Iris pigment epithelial cell (primary cell): ENCODE measurements at places on chromosomes 13 and 19.

- DNase-seq = peak; percentile 90
These were observed 1.2 kb downstream of the LONP1 start for GRCh38 chr19:5718579-5719273.

DNA sequence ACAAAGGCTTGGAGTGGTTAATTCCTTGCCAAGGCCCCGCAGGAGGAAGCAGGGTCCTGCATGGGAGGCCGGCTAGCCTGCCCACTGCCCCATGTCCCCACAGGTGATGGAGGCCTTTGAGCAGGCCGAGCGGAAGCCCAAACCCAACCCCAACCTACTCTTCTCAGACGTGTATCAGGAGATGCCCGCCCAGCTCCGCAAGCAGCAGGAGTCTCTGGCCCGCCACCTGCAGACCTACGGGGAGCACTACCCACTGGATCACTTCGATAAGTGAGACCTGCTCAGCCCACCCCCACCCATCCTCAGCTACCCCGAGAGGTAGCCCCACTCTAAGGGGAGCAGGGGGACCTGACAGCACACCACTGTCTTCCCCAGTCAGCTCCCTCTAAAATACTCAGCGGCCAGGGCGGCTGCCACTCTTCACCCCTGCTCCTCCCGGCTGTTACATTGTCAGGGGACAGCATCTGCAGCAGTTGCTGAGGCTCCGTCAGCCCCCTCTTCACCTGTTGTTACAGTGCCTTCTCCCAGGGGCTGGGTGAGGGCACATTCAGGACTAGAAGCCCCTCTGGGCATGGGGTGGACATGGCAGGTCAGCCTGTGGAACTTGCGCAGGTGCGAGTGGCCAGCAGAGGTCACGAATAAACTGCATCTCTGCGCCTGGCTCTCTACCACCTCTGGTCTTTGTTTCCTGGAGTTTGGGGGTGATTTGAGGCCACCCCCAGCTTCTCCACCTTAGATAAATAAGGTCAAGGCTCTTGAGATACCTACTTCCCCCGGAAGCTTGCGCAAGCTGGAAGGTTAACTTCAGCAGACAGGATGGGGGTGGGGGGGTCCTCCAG is 2.6 kb downstream of the B3GNT8 start:
- DNase-seq = no peak

DNA sequence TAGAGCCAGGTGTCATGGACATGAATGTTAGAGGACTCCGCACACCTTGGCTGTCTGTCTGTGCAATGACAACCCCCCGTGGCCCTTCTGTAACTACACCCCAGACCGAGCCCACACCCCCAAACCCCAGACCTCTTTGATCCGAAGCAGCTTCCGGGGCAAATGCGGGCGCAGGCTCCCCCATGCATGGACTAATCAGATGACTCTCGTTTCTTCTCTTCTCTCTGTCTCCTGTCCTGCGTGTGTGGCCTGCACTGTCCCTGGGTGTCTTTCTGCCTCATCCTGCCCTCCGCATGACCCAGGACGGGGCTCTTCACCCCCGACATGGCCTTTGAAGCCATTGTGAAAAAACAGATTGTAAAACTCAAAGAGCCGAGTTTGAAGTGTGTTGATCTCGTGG is 38.9 kb downstream of the TMED1 start:
- no peak for DNase-seq

GRCh38 chr13:52838433-52839107 is 9.9 kb downstream of the PCDH8 start:
- no peak for DNase-seq

DNA sequence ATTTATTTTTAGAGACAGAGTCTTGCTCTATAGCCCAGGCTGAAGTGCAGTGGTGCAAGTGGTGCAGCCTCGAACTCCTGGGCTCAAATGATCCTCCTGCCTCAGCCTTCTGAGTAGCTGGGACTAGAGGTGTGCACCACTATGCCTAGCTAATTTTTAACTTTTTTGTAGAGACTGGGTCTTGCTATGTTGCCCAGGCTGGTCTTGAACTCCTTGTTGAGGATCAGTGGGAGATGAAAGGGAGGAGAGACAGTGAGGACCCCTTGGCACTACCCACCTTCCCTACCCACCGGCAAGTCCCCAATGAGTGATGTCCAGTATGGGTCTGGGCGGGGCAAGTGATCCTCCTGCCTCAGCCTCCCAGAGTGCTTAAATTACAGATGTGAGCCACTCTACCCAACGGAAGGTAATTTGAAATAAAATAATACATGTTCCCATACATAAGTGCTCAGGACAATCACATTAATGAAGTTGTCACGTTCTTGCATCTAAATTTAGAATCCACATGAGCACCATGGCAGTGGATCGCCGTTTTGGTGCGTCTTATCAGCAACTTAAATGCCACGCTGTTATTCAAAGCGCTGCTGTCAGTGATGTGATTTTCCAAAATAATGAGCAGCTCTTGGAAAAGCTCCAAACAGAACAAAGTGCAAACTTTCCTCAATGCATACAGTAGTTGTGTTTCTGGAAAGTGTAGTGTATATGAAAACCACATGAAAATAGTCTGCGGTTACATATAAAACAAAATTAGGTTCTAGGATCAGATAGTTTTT is 5.9 kb upstream of the ARL11 start:
- no peak for DNase-seq

GRCh38 chr13:42498521-42498920 is 75.4 kb upstream of the TNFSF11 start:
- no peak for DNase-seq

GRCh38 chr13:20197361-20197834 is 4.7 kb upstream of the GJB2 start:
- peak; percentile 43 for DNase-seq

DNA sequence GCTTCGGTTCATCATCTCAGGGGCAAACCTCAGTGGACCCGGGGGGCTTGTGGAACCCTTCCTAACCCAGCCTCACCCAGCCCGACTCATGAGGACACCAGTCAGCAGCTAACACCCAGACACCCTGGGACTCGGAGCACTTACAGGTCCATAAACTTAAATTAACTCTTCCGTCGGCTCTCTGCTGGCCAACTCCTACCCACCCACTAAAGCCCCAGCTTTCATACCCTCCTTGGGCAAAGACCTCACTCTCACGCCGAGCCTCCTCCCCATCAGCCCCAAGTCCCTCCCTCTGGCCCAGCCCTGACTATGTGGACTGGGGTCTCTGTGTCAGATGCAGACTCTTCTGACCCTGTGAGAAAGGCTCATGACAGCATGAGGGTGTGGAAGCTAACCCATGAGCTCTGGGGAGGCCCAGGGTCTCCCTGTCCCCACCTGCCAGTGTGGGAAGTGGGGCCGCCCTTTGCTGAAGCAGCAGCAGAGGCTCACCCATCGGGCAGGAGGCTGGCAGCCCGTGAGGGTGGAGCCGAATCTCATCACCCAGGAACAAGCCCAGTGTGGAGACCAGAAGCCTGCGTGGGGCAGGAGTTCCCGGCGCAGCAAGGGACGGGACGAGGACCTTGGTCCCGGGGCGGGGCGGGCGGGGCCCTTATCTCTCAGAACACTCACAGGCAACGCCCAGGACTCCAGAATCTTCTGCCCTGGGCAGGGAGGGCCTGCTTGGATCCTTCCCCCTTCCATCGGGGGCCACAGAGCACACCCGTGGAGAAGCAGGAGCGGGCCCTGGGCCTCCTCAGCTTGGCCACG is 19.8 kb downstream of the TCF3 start:
- DNase-seq = no peak

GRCh38 chr19:32176591-32176990 is 168.8 kb upstream of the ZNF507 start:
- no peak for DNase-seq

- DNase-seq = no peak
These were observed 111.1 kb downstream of the COG6 start for GRCh38 chr13:39766464-39767158.

GRCh38 chr19:46823049-46823448 is 27.6 kb downstream of the AP2S1 start:
- no peak for DNase-seq

DNA sequence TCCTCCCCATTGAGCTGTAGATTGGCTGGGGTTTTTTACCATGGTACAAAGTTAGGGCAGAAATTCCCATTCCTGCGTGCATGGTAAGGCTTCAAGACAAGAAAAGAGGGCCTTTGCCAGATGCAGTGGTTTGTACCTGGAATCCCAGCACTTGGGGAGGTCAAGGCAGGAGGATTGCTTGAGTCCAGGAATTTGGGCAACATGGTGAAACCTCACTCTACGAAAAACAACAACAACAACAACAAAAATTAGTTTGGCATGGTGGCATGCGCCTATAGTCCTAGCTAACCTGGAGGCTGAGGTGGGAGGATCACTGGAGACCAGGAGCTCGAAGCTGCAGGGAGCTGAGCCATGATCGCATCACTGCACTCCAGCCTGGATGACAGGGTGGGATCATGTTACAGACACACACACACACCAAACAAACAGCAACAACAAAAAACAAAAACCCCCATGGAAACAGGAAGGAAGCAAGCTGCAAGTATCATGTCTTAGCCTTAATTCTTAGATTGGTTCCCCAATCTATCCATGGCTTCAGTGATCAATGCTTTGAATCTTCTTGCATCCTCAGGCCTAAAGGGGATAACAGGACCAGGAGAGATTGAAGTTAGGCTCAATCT is 5.5 kb upstream of the WTIP start:
- DNase-seq = no peak

GRCh38 chr13:29472332-29472961 is 123.0 kb downstream of the SLC7A1 start:
- peak; percentile 62 for DNase-seq

GRCh38 chr19:15922021-15922420 is 12.3 kb downstream of the CYP4F11 start:
- DNase-seq = no peak

DNA sequence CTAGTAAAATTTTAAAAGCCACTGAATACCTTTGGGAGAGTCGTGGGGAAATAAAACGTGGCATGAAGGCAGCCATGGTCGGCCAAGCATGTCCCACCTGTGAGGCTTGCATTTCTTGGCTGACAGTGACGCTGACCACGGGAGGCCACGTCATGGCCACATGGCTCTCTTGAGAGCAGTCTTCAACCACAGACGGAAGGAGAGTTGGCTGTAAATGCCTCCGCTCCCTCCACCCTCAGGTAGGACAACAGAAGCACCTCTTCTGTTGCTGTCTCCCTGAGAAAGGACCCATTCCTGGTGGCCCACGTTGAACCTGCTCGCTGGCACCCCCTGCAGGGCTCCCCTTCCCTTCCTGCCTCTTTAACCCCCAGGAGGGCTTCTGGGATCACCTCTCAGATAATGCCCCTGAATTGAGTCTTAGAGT is 10.6 kb upstream of the LRRC25 start:
- no peak for DNase-seq

DNA sequence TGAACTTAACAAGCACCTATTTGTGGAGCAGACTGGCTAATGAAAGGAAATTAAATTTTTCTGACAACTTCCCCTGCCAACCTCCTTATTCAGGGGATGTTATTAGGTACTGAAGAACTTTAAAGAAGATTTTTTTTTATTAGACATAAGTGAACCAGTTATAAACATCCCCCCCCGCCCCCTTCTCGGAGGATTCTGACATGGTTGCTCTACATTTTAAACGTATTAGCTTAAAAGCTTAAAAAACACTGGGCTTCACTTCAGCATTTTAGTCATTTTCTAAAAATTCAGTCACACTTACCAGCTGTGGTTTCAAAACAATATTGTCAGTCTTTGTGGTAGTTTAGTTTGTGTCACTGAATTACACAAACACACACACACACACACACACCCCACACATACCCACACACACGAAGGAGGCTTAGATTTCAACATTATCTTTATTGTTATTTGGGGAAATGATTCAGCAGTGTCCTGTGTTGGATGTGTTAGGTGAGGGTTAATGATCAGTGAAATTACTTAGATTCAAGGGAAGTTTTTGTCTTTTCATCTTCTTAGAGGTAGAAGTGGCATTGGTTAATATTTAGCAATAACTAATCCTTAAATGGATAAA is 145.7 kb downstream of the PCCA start:
- DNase-seq = peak; percentile 45

GRCh38 chr13:112722433-112723263 is 32.8 kb downstream of the ATP11A start:
- DNase-seq = peak; percentile 88

GRCh38 chr13:51093574-51093973 is 17.5 kb downstream of the C13orf42 start:
- DNase-seq = no peak

DNA sequence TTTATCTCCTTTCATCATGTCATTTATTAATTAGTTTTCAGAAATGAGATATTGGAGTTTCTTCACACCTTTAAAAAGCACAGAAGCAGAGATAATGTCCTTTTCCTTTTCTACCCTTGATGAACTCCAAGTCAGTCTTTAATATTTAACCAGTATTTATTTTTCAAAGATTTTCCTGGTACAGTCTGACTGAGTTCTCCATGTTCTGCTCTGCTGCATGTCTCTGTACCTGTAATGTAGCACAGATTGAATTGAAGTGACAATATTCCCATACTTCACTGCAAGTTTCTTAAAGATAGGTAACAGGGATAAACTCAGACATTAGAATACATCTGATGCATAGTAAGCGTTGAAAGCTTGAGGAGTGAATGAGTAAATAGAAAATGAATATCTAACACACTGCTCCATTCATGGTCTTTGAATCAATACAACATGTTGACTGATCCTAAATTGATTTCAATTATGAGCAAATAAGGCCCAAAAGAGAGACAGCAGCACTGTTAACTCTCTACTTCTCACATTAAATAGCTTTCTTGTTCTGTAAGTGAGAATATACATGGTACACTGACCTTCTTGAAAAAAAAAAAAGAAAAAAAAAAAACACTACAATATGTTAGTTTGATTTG is 1323.6 kb upstream of the PRR20A start:
- DNase-seq = no peak

DNA sequence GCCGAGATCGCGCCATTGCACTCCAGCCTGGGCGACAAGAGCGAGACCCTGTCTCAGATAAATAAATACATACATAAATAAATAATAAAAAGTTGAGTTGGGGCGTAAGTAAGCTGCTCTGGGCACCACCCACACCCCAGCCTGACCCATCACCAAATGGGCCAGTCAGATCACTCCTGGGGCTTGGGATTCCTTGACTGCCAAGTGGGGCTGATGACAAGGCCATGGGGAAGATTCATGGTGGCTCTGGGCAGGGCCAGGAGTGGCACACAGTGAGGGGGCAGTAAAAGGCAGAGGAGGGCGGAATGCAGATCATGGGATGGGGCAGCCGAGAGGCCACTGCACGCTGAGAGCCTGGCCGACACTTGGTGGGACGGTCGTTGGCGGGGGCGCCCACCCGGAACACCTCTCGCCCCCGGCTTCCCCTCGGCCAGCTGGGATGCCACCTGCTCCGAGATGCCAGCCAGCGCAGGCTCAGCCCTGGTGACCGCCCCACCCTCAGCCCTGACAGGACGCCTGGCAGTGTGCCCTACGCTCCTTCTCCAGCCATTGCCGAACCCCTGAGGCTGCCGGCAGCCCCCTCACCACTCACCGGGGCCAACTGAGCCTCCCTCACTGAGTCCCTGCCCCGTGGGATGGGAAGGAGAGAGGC is 10.9 kb downstream of the ZNF653 start:
- DNase-seq = no peak
